ENCODE measurements at places on chromosomes 2 and 18. TPM values are rescaled to one million over a fixed set of nuclear protein-coding genes. Genes with fewer than 3 reads are reported as not detected.

POTEC gene
- total RNA-seq = not detected

CD207 gene
- not detected for total RNA-seq

CHRNG gene
- total RNA-seq = not detected

MC5R gene
- not detected for total RNA-seq

GKN1 gene
- not detected for total RNA-seq

PSME4 gene
- 44.3 TPM for total RNA-seq

Data from airway epithelial cell (primary cell).